ENCODE measurements at places on chromosomes 4 and X.

DNA sequence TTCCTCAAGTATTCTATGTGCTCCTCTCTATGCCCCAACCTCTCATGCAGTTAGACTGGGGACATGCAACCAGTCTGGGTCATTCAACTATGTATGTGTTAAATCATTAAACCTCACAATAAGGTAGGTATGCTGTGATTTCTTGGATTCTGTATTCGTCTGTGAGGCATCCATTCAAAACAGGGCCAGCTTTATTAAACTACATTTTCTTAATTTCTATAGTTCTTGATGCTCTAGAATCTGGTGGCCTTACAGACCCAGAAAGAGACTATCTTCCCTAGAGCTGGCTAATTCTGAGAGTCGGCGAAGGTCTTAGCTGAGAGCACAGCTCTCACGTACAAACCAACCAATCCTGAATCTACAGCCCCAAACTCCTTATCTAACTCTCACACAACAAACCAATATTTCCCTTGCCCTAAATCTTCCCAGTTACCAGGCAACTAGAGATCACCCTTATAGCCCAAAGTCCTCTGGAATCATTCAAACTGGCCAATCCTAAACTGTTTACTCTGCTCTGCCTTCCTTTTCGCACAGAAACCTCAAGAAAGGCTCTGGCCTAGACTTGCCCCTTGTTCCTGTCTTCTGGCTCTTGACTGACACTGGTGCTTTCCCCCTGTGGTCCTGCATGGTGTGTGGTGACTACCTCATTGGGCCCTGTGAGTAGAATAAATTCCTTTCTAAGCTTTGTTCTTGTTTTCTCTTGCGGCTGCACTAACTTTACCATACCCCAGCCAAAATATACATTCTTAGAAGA lies 203.5 kb upstream of the TET2 start:
- no peak for DNase-seq

- DNase-seq, result no peak
Observed at GRCh38 chrX:75303795-75304194, 29.9 kb downstream of the UPRT start.

GRCh38 chr4:20297783-20298182 lies 46.1 kb downstream of the SLIT2 start:
- DNase-seq, result no peak

GRCh38 chr4:7763788-7764187 lies 175.9 kb downstream of the AFAP1 start:
- no peak for DNase-seq
